Effector CD8-positive, alpha-beta T cell (primary cell): ENCODE measurements at places on chromosomes 2 and 18.
A peak's percentile ranks its signal among the peaks of the same experiment; 100 is the strongest.

DNA sequence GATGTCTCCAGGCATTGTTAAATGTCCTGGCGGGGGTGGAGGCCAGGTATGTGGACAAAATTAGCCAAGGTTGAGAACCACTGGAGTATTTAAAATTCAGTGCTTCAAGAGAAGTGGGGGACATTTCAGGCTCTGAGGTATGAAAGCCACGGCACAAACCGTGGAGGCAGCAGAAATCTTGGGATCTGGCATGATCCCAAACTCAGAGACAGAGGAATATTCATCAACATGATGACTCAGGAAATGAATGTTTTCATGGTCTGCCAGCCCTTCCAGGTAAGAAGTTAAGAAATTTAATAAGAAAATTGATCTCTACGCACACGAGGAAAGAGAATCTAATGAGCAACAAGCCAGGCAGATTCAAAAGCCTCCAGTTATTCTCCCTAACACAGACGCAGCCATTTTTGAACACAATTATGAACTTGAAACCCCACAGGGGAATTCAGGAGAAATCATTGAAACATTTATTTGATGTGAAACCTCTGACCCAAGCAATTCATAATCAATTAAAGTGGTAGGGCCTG lies 11.3 kb upstream of the GRP start:
- DNase-seq: no peak

DNA sequence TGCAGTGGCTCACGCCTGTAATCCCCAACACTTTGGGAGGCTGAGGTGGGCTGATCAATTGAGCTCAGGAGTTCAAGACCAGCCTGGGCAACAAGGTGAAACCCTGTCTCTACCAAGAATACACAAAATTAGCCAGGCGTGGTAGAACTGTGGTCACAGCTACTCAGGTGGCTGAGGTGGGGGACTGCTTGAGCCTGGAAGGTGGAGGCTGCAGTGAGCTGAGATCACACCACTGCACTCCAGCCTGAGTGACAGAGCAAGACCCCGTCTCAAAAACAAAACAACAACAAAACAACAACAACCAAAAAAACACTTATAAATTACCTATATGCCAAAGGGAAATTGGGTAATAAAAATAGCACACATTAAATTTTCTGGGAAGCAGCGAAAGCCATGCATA lies 141.6 kb downstream of the HDAC4 start:
- no peak for DNase-seq

GRCh38 chr18:11808001-11808855 lies 43.0 kb upstream of the CHMP1B start:
- no peak for DNase-seq

DNA sequence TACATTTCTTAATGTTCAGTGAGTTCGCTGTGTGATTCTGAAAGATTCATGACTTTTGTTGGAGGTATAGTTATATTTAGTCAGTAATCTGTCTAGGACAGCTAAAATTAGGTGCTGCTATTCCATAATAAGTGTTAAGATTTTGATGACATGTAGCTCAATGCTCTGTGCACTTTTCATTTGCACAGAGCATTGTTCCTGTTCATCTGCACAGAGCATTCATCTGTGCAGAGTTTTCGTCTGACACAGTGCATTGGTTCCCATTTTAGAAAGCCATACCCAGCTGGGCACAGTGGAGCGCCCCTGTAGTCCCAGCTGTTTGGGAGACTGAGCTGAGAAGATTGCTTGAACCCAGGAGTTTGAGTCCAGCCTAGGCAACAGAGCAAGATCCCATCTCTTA lies 8.6 kb downstream of the POLI start:
- no peak for DNase-seq

GRCh38 chr18:6547476-6547875 lies 132.8 kb upstream of the L3MBTL4 start:
- no peak for DNase-seq

GRCh38 chr18:62777814-62778213 lies 62.5 kb downstream of the PHLPP1 start:
- no peak for DNase-seq

DNA sequence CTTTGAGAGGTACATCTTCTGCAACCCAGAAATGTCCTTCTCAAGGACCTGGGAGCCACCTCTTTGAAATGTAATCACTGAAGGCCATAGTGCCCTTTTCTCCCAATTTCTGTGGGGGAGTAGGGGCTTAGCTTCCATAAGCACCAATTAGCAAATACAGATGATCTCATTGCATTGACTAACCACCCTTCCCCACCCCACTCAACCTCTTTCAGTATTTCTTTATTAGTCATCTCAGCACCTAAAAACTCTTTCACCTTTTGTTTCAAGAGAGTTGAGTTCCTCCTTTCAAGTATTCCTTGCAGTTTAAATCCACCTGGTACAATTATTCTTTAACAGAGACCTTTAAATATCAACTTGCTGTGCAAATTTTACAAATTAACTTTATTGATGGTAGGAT lies 1011.8 kb upstream of the CDH2 start:
- no peak for DNase-seq

DNA sequence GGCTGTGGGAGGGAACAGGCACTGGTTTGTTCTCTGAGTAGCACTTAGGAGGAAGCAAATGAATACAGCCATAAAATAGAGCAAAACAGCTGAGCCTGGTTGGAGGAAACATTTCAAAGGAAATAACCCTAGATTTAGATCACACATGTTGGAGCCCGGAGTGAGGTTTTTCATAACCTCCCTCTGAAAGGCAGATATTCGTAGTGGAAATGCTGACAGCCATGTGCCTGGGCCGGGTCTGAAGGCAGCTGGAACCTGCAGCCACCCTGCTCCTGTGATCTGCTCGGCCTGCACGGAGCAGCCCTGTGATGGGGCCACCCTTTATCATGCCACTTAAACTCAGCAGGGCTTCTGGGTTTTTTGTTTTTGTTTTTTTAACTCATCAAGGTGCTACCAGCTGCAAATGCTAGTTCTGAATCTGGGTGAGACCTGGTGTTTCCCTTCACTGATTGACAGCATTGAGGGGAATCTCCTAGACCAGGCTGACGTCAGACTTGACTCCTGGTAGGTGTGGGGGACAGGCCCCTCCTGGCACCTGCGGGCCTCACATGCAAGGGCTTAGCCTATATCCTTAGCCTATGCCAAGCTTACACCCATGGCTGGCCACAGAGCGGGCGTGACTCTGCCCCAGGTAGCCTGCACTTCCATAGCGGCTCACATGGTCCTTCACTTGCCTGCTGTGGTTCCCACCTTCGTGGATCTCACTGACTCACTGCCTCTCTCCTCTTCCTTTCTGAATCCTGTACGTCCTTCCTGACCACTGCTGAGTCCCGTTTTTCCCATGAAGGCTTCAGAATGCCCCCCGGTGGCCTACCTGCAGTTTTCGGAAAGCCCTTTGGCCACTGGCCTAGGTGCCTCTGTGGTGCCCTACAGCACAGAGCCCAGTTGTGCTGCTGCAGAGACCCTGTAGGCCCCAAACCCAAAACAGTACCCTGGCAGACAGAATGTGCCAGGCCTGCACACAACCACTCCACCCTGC lies 217.3 kb downstream of the SEPTIN10 start:
- DNase-seq: no peak

DNA sequence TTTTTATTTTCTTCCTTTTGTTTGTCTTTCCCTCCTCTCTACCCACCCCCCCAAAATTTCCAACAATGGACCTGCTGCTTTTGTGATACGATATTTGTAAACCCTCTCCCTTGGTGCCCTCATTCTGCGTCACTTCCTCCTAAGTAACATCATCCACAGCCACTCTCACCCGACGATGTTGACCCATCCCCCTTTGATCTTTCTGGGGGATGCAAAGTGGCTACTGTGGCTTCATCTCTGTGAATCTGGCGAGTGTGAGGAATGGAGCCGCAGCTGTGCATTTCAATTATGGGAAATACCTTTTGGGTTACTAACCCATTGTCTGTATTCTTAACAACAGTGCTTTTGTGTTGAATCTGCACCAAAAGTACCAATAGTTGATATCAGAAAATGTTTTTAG lies 19.4 kb downstream of the ANTXR1 start:
- no peak for DNase-seq

DNA sequence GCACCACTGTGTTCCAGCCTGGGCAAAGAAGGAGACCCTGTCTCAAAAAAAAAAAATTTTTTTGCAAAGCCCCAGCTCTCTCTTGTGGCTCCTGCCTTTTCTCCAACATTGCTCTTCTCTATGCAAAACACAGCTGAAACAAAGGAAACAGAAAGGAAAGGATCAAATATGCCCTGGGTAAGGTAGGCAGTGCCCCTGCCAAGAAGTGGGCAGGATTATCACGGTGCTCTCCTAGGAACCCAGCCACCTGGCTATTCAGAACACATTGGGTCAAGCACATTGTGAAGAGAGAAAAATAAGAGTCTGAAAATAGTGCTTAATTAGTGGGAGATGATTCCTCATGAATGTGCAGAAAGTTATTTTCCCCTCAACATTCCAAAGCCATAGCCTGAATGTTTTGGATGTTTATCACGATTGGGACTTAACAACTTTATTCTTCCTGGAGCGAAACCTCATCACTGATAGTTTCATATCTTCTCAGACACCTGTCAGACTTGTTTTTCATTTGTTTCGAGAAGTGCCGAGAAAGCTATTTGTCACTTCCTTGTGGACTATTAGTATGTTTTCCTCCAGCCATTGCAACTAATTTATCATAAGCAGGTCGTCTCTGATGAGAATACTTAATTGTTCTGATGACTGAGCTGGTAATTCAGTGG lies 42.7 kb upstream of the RPL31 start:
- no peak for DNase-seq

GRCh38 chr2:61670591-61671501 lies 132.7 kb upstream of the XPO1 start:
- no peak for DNase-seq

- no peak for DNase-seq
Observed at GRCh38 chr2:23624915-23625314, 239.9 kb downstream of the KLHL29 start.

- no peak for DNase-seq
Observed at GRCh38 chr2:118721817-118722551, 125.5 kb downstream of the EN1 start.

- DNase-seq: peak; percentile 36
Observed at GRCh38 chr2:190119257-190119656, 56.7 kb upstream of the MSTN start.

DNA sequence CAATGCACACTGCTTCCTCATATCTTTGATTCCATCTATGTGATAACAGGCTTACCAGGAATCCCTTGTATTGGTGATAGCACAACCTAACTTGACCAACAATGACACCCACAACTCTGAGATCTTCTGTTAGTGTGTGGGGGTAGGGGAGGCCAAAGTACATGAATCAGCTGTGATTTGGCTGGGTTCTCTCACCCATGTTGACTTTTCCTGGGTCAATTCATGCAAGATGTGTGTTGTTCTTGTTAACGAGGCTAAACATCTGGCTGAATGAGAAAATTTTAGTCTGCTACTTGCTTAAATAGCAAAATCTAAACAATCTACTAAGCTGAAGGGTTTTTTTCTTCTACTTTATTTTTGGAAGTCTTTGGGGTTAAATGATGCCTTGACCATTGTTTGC lies 341.2 kb upstream of the SLC14A2 start:
- DNase-seq: no peak

DNA sequence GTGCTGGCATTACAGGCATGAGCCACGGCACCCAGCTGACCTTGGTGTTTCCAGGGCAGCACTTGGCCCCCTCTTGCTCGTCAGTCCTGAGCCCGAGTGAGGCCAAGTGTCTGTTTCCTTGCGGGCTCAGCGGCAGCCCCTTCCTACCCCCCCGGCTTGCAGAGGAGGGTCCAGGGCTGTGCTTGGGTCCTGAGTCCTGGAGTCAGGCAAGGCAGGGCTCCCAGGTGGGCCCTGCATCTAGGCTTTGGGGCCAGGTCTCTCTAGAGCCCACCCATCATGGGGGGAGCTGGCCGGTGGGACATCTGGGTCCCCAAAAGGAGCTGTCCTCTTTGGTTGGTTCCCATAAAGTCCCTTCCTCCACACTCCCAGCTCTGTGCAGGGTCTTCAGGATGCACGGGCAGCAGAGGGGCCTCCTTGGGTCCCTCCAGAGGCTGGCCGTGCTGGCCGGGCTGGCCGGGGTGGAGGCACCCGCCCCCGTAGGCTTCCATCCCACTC lies 63.7 kb upstream of the HPCAL1 start:
- DNase-seq: no peak

DNA sequence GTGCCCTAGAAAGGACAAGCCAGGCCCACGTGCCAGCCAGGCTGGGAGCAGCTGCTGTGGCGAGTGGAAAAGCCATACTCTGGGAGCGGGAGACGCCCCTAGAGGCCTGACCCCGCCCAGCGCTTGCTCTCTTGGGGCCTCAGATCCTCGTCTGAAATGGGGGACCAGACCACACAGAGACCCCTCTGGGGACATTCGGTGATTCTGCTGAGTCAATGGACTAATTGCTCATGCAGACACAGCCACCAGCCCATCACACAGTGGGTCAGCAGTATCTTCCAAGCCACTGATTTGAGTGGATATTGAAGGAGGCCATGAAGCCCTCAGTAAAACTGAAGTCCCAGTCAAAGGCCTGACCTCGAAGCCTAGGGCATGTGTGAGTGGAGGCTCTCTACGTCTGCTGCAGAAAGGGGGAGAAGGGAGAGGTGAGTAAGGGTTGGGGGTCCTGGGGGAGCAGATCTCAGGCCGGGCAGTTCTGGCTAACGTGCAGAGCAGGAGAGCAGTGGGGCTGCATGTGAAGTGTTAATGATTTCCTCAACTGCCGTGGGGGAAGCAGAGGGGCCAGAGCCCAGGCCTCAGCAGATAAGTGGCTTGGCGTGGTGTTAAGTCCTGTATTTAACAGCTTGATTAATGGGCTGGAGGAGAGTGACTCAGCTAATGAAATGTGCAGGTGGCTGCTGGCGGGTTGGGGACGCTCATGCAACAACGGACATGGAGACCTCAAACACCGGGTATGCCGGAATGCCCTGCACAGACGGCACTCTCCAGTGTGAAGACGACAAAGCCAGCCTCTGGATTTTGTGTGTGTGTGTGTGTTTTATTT lies 104.4 kb upstream of the TWIST2 start:
- DNase-seq: no peak

- no peak for DNase-seq
Observed at GRCh38 chr2:240962300-240963064, 35.9 kb upstream of the SNED1 start.

DNA sequence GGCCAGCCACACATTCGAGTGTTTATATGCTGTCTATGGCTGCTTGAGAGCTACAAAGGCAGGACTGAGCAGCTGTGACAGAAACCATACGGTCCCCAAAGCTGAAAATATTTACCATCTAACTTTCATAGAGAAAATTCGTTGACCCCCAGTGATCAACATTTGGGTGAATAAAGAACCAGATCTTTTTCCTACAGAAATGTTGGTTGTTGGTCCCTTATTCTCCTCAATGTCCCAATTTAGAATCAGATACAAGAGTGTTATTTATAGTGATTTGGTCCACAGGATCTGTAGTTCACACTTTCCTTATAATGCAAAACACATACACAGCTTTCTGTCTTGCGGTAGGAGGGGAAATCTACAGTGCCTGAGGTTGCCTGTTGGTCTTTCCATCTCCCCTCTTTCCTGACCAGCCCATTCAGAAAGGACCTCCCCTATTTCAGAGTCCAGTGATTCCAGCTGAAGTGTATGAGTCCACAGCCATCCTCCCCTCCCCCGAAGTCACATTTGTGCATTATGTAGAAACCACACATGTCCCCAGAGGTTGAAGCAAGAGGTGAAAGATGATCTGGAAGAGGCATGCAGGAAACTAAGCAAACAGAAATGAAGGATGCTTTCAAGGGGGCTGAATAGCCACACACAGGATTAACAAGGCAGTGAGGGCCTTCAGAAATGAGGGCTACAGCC lies 61.9 kb downstream of the SPRED2 start:
- DNase-seq: no peak

- DNase-seq: no peak
Observed at GRCh38 chr2:29570539-29570938, 350.8 kb downstream of the ALK start.

GRCh38 chr2:238220892-238221521 lies 17.5 kb upstream of the ILKAP start:
- DNase-seq: no peak

- DNase-seq: no peak
Observed at GRCh38 chr2:18829976-18830375, 240.6 kb upstream of the NT5C1B start.
